ENCODE measurements at places on chromosomes 16 and 17. TPM values are rescaled to one million over a fixed set of nuclear protein-coding genes. Genes with fewer than 3 reads are reported as not detected.

- no peak for DNase-seq
Observed at GRCh38 chr17:10233161-10233560, 34.8 kb upstream of the GAS7 start.

KREMEN2 gene
- not detected for total RNA-seq

MYLK3 gene
- not detected for total RNA-seq

SLC4A1 gene
- not detected for total RNA-seq

DNA sequence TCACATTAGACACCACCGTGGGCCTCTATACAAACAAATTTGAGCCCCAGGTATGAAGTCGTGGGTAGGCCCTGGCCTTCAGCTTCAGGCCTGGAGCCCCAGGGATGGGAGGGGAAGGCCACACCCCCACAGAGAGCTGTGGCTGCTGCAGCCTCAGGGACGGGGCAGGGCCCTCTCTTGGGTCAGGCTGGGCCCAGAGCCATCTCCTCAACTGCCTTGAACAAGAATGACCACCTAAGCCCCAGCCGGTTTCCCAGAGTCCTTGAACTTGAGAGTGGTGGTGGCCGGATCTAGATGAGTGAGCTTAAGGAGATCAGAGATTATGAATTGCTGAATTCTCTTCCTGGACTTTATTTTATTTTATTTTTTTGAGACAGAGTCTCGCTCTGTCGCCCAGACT, 18.6 kb downstream of the SCNN1B start:
- no peak for DNase-seq

- no peak for DNase-seq
Observed at GRCh38 chr16:50820225-50820624, 78.3 kb downstream of the CYLD start.

EFCAB5 gene
- total RNA-seq, result 0.96 TPM

- no peak for DNase-seq
Observed at GRCh38 chr16:7584561-7584960, 251.9 kb downstream of the RBFOX1 start.

DNA sequence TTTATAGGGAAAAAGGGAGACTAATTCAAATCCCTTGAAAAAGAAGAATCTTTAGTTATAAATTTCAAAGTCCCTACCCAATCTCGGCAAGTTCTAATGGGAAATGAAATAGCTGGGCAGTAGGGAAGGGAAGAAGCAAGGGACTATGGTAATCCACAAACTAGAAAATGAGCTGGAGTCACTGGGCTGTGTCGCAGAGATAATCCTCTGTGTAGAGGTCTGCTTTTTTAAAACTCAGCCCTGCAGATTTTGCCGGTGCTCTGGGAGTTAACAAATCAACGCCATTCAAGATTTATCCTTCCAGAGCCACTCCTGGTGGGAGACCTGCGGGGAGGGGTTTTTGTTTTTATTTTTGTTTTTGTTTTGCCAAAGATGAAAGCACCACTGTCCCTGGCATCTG, 20.8 kb downstream of the SNX11 start:
- no peak for DNase-seq

DNA sequence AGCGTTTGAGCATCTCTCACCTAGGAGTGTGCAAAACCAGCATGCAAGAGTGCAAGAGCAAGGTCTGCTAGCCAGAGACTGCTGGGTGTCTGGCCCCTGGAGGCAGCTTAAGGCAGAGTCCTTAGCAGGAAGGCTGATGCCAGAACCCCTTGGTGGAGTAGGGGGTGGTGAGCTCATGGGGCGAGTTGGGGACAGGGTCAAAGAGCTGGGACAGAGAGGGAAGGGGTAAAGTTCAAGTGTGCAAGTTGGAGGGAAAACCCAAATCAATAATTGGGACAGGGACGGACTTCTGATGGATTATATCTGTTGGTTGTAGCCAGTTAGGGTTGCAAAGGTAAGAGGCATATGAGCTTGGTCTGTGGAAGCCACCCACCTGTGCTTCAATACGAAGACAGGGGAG, 443.6 kb upstream of the CDH5 start:
- DNase-seq, result no peak

- DNase-seq, result no peak
Observed at GRCh38 chr16:72844225-72844920, 203.6 kb downstream of the ZFHX3 start.

DNA sequence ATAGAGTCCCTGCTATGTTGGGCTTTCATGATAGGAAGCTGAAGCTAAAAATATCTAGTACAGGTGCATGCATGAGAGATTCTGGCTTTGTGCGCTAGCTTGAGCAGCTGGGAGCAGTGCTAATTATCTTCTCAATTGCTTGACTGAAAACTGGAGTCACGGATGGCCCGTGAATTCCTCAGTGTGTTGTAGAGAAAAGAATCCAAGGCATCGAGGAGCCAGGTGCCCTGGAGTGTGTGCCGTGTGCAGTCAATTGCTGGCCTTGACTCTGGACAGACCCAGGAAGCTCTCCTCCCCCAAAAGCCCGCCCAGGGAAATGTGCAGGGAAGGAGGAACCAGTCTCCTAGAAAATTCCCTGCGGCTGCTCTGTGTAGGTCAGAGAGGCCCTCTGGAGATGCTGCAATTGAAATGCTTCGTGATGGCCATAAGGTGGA, 14.2 kb downstream of the LGALS3BP start:
- no peak for DNase-seq

Measured in MCF 10A (cell line).